Breast epithelium (tissue), 4 donors: ENCODE measurements at places on chromosomes 16 and 17.

GRCh38 chr16:56898847-56899246, 33.1 kb upstream of the HERPUD1 start:
- no peak overlapping the region for H3K27ac ChIP-seq
- no peak overlapping the region for H3K4me3 ChIP-seq
- H3K36me3 ChIP-seq = no peaks in the 10 kb centered on the region
- no peaks in the 10 kb centered on the region for H3K27me3 ChIP-seq
- no peaks in the 10 kb centered on the region for H3K4me1 ChIP-seq

DNA sequence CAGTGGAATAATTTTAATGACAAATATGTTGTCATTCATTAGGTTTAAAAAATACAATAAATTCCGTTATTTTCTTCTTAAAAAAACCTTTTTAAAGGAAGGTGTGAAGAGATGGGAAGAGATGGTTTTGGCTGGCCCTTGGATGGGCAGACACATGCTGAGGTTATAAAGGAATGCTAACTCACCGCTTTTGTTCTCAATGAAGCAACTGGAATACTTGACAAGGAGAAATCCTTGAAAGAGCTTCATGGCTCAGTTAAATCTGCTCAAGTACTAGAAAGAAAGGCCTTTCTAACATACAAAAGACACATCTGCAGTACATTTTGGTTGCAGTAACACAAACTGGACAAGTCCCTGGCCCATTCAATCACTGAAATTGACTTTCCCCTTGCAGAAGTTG, 158.3 kb upstream of the KCNJ16 start:
- H3K27ac ChIP-seq = no peak overlapping the region
- no peaks in the 10 kb centered on the region for H3K4me1 ChIP-seq
- no peaks in the 10 kb centered on the region for H3K36me3 ChIP-seq
- no peak for DNase-seq
- no peaks in the 10 kb centered on the region for H3K27me3 ChIP-seq

DNA sequence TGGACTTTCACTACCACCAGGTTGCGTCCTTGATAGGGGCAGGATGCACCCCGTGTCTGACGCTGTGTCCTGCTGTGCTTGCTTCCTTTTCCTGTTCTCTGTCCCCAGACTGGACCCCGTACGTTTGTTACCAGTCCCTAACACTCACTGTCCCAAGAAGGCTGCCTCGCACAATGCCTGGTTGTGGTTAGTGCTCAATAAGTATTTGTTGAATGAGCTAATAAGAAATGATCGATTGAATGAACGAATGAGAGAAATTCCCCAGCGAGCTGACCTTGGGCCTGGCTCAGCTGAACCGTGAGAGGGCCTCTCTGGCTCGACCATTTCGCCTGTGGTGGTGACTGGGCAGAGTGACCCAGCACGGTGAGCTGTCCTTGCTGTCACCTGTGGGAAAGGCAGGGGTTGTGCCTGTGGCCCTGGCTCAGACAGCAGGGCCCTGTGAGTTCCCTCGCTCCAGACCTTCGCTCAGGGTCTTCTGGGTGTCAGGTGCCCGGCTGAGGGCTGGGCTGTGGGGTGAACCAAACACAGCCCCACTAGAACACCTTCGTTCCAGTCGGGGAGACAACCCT, 20.9 kb downstream of the CMIP start:
- peak overlapping the region; percentile 29 for H3K27ac ChIP-seq
- H3K4me1 ChIP-seq = no peaks in the 10 kb centered on the region
- H3K27me3 ChIP-seq = no peaks in the 10 kb centered on the region
- DNase-seq = no peak
- H3K4me3 ChIP-seq = no peak overlapping the region

GRCh38 chr17:74078363-74078941, 125.0 kb upstream of the RPL38 start:
- no peak overlapping the region for H3K4me3 ChIP-seq
- H3K27me3 ChIP-seq = peaks cover 32% of the 10 kb centered on the region
- no peaks in the 10 kb centered on the region for H3K36me3 ChIP-seq

DNA sequence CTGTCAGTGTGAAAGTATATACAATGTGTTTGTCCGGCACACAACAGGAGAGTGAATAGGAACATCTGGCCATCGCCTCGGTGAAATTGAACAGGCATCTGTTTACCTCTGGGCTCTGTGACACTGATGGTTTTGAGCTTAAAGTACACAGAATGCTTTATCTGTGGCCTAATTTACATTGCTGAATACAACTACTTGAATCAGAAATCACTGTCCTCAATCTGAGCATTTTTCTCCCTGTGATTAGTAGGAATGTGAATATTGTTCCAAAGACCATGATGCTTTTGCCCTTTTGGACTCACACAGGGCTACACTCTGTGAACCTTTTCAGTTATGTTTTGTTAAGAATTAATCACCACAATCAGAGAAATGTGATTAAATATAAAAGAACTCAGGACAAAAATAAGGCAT, 323.0 kb upstream of the TBX2 start:
- H3K4me1 ChIP-seq = no peaks in the 10 kb centered on the region
- DNase-seq = no peak
- H3K36me3 ChIP-seq = no peaks in the 10 kb centered on the region
- no peak overlapping the region for H3K4me3 ChIP-seq
- no peak overlapping the region for H3K27ac ChIP-seq
- no peaks in the 10 kb centered on the region for H3K27me3 ChIP-seq
